ENCODE measurements at places on chromosomes 12 and 14. TPM values are rescaled to one million over a fixed set of nuclear protein-coding genes. Genes with fewer than 3 reads are reported as not detected.

The METTL17 gene
- 124 TPM for total RNA-seq

The SYNDIG1L gene
- 0.32 TPM for total RNA-seq

The TSPAN11 gene
- 1.5 TPM for total RNA-seq

The KLHL33 gene
- total RNA-seq = not detected

The ACVRL1 gene
- total RNA-seq = 132 TPM

The NOS1 gene
- total RNA-seq = 1.6 TPM

The SLC5A8 gene
- not detected for total RNA-seq

The SDR9C7 gene
- total RNA-seq = not detected

The BDKRB2 gene
- total RNA-seq = 16.8 TPM

The BBOF1 gene
- total RNA-seq = 4.1 TPM
